NCI-H2081 treated with DMSO at 0.1 percent for 48 hours (cell line): ENCODE measurements at places on chromosomes 6 and 20.

DNA sequence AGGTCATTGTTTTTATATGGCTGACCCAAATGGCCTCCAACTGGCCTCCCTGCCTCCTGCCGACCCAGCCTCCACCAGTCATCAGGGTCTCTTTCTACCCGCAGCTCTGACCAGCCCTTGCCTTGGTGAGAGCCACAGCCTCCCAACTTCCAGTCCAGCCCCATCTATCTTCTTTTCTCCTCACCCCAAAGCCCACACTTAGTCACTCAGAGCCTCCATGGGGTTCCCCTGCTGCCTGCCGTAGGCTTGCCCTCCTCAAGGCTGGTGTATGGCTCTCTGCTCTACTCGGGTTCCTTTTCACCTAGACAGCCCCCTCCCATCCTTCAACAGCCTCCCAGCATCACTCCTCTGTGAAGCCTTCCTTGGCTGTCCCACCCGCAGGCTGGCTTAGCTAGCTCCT lies 18.2 kb downstream of the TCF15 start:
- DNase-seq: no peak

GRCh38 chr6:107657755-107658461 lies 166.2 kb downstream of the SCML4 start:
- no peak for DNase-seq

DNA sequence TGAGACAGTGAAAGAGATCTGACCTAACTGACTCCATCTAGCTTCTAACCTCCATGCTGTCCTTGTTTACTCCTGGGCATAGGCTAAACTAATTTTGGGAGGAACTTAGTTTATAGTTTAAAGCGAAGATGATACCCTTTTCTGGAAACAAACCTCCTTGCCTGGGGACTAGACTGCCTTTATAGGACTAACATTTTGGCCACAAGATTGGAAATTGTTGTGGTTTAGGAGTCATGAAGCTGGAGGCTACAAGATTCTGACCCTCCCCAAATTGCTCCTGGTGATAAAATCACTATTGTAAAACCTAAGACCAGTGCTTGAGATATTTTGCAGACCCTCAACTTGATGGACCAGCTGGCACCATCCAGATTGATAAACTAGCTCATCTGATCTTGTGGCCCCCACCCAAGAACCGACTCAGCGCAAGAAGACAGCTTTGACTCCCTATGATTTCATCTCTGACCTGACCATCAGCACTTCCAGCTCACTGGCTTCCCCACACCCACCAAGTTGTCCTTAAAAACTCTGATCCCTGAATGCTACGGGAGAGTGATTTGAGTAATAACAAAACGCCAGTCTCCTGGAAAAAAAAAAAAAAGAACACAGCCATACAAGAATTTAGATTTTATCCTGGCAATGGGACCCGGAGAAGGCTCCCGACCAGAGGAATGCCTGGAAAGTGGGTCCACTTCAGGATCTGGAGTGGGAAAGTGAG lies 63.0 kb downstream of the ABHD12 start:
- no peak for DNase-seq

GRCh38 chr6:52149949-52150348 lies 36.2 kb upstream of the IL17A start:
- no peak for DNase-seq

DNA sequence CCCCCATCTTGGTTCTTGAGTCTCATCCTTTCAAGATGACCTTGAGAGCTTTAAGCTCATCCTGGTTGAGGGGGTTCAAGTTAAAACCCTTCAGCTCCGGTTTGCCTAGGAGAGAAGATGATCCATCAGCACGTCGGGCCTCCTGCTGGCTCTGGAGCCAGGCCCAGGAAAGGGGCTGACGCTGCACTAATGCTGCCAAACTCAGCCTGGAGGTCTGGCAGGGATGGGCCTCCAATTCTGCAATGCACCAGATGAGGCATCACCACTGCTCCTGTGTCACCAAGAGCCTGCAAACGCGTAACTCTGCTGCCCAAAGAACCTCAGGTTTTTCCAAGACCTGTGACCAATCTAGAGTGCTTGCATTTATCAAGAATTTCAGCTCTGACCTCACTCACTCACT lies 6.1 kb downstream of the PDRG1 start:
- no peak for DNase-seq

- no peak for DNase-seq
Measured at GRCh38 chr6:106510090-106510970, 119.0 kb downstream of the RTN4IP1 start.

DNA sequence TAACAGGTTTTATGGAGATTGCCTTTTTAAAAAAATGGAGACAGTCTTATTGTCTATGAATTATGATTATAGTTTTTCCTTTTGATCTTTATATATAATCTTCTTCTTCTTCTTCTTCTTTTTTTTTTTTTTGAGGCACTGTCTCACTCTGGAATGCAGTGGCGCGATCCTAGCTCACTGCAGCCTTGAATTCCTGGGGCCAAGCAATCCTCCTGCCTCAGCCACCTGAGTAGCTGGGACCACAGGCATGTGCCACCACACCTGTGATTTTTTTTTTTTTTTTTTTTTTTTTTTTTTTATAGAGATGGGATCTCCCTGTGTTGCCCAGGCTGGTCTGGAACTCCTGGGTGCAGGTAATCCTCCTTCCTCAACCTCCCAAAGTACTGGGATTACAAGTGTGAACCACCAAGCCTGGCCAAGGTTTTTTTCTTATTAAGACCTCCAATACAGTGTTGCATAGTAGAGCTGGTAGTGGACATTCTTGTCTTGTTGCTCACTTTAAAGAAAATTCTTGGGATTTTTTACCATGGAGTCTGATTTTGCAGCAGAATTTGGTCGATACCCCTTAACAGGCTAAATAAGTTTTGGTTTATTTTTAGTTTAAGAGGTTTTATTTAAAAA lies 46.5 kb downstream of the STK4 start:
- DNase-seq: no peak

GRCh38 chr6:140050101-140050995 lies 675.9 kb upstream of the CITED2 start:
- no peak for DNase-seq

GRCh38 chr6:34169897-34170296 lies 24.0 kb upstream of the GRM4 start:
- no peak for DNase-seq

DNA sequence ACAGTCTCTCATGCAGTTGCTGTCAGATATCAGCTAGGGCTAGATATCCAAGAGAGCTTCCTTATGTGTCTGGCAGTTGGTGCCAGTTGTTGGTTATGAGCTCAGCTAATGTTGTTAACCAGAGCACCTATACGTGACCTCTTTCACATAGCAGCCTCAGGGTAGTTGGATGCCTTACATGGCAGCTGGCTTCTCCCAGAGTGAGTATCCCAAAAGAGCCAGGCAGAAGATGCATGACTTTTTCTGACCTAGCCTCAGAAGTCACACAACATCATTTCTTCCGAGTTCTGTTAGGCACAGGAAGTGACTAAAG lies 175.7 kb downstream of the VEGFA start:
- DNase-seq: no peak

- DNase-seq: no peak
Measured at GRCh38 chr6:108630050-108630714, 69.5 kb downstream of the FOXO3 start.

DNA sequence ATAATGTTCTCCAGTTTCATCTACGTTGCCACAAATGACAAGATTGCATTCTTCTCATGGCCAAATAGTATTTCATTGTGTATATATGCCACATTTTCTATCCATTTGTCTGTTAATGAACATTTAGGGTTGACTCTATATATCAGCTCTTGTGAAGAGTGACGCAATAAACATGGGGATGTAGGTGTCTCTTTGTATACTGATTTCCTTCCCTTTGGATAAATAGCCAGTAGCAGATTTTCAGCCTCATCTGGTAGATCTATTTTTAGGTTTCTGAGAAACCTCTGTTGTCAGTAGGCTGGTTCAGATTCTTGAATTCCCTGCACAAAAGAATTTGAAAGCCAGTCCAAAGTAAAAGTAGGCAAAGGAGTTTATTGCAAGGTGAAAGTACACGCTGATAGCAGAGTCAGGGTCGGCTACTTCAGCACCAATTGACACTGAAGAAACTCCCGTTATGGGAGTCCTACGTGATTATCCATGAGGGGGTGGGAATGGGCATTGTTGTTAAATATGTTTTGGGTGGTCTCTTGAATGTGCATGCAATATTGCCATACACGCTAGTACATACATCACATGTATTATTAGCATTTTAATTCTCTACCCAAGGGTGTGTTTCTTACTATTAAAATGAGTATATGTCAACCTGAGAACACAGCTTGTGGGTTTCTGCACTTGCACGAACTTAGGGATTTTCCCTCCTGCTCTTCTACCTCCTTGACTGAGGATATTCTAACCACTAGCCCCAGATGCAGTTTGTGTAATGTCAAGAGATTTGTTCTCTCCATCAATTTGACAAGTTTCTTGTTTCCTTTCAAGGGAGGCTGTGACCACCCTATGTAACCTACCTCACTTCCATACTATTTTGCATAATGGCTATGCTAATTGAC lies 14.4 kb upstream of the SLC17A2 start:
- no peak for DNase-seq

GRCh38 chr6:139666284-139666683 lies 291.8 kb upstream of the CITED2 start:
- no peak for DNase-seq

DNA sequence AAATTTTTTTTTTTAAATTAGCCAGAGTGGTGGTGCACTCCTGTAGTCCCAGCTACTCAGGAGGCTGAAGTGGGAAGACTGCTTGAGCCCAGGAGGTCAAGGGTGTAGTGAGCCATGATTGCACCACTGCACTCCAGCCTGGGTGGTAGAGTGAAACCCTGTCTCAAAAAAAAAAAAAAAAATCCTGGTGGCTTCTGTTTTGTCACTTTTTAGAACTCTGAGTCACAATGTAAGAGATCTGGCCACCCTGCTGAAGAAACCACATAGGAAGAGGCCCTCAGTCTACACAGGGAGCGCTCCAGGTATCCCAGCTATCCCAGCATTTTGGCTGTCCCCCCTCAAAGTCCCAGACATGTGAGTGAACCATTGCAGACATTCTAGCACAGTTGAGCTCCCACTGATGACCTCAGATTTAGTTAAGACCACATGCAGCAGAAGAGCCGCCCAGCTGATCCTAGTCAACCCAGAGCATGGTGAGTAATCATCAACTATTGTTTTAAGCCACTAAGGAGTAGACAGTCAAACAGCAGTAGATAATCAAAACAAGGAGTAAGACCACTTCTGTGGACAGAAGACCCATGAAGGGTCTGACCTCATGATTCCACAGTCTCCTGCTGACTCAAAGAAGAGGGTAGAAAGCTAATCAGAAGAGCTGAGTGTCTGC lies 12.7 kb upstream of the ARFGEF2 start:
- no peak for DNase-seq

GRCh38 chr6:38345586-38345985 lies 294.1 kb downstream of the BTBD9 start:
- no peak for DNase-seq

GRCh38 chr20:16411361-16411760 lies 161.9 kb downstream of the KIF16B start:
- no peak for DNase-seq

DNA sequence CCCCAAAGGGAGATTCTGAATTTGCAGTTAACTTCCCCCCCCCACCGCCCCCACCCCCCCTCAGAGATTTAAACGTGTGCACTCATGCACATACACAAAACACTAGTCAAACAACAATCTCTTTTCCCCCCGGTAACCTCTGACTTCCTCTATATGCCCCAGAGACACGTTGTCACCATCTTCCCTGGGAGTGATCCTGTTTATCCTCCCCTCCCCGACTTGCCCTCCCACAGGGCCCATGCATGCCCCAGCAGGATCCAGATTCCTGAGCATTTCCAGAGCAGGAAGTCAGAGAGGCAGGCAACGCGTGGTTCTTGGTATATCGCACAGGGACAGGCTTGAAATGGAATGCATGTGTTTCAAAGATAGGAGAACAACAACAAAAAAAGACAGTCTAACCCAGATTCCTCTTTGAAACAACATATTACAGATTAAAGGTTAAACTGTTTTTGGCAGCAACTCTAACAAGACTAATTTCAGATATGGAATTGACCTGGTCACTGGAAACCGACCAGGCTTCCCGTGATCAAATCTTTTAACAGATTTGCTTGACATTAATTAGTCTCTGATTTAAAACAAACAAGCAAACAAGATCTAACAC lies 1.3 kb downstream of the BLCAP start:
- no peak for DNase-seq

GRCh38 chr20:43751167-43752050 lies 24.6 kb upstream of the GTSF1L start:
- no peak for DNase-seq

DNA sequence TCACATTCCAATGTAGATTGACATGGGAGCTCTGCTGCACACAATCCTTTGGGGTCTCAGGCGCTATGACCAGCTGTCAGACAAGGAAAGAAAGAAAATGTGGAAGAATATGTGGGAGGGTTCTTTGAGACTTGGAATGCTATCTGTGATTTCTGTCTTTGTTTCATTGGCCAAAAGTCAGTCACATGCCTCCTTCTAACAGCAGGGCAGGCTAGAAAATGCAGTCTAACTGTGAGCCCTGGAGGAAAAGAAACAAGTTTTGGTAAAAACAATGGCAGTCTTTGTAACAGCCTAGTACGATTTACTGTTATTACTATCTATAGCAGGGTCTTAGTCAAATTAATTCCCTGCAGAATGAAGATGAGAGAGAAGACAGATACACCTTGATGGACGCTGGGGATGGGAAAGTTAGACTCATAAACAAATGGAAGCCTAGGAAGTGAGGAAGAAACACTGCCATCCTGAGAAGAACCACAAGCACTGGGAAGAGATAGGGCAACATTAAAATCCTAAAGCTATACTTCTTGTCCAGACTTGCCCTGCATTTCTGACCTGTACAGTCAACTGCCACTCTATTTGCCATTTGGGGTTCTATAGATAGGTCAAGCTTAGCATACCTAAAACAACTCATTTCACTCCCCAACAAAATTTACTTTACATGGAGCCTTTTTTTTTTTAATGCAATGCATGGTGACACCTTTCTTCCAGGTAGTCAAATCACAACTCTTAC lies 833.0 kb downstream of the KIF16B start:
- no peak for DNase-seq

- DNase-seq: no peak
Measured at GRCh38 chr6:63352544-63353285, 32.9 kb upstream of the LGSN start.

DNA sequence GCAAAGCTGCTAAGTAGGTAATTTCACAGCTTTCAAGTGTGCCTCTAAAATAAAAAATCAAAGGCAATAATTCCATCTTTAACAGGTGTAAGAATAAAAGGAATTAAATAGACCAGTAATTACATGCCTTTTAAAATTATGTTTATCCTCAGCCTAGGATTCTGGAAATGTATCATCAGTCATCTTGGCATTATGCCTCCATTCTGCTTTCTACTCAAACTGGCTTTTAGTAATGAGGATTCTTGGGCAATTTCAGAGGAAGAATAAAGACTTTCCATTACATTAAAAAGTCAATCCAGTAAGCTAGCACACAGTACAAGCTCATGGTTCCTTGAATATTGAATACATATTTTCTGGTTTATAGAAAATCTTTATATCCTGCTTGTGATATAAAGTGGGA lies 44.7 kb downstream of the GSTA2 start:
- peak; percentile 94 for DNase-seq

- DNase-seq: no peak
Measured at GRCh38 chr6:164051427-164051826, 636.9 kb downstream of the QKI start.

GRCh38 chr20:40010483-40010882 lies 678.6 kb downstream of the MAFB start:
- DNase-seq: no peak

GRCh38 chr20:47319517-47320252 lies 36.8 kb downstream of the ZMYND8 start:
- no peak for DNase-seq
